ENCODE measurements at places on chromosomes 11 and 22.

- no peak for DNase-seq
Measured at GRCh38 chr11:121626507-121626875, 173.7 kb upstream of the SORL1-AS1 start.

GRCh38 chr11:122108192-122108799 is 7.7 kb downstream of the BLID start:
- DNase-seq, result no peak

DNA sequence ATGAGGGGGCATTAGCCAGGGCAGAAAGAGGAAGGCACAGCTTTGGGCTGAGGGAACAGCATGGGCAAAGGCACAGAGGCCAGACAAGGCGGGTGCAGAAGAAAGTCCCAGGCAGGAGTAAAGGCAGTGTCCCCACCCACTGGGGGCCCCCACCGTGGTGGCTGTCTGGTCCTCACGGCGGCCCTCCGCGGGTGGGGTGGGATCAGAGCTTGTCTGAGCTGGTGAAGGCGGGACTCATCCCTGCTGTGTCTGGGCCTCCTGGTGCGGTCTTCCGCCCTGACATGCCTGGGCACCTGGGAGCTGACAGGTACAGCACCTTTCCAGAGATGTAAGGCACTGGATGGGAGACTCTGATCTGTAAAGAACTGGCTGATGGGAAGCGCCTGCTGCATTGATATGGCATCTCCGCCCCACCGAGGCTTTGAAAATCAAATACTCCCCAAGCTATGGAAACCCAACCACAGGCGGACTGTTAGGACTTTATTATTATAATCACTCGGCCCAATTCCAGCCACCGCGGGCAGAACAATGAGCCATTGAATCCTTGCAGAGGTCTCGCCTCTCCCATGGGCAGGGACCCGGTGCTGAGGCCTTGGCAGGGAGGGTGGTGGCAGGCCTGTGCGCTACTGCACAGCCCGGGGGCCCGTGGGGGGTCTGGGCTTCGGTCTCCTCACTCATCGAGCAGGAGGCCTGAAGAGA is 14.2 kb upstream of the GNB1L start:
- no peak for DNase-seq

DNA sequence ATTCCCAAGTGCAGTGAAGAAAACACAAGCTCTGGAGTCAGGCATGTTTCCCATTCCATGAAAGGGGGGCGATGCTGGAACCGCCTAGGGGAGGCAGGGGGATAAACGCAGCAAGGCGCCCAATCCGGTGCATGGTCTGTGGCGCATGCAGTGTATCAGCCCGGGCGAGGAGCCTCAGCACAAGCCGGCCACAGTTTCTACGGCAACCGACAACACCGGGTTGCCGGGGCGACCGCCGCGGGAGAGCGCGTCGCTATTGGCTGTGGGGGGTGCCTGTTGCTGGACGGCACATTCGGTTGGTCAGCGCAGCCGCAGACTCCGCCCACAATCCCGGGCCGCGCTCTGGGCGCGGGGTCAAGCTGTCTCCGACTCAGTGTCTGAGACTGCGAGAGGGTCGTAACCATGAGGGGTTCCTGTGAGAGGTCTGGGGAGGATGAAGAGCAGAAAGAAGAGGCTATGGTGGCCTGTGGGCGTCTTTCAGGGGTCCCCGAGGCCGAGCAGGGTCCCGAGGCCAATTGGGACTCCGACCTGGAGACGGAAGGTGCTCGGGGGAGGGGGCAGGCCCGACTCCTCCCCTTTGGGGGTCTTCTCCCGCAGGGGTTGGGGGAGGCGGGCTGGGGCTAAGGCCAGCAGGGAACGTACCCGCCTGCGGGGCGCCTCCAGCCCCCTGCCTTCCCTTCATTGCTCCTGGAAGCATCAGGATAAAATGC is at the start of gene LRRC74B:
TSS of gene LRRC74B (plus strand) at position 362 of the 710 bp plus-strand sequence. CDS start at position 403, 41 bp downstream.
- DNase-seq, result peak; percentile 87

DNA sequence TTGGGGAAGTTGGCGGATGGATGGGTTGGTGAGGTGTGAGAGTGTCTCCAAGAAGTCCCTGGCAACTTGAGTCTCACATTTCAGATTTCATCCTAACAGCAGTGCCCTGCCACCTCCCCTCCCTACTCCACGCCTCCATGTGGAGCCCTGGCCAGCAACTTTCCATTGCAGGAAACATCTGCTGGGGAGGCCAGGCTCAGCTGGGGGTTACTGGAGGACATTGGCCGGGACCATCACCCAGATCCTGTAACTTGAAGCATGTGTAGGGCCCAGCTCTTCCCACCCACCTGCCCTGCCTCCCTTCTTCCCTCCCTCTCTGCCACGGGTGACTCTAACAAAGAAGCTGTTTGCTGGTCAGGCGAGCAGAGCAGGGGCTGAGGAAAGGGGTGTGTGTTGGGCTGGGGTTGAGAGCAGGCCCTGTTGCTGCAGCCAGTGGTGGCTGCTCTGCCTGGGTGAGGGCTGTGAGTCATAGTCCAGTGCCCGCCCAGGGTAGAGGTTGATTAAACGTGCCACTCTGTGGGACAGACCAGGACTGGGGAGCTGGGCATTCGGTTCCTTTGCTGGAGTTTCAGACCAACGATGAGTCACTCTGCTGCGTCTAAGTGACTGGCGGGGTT is 64.0 kb downstream of the SCN3B start:
- no peak for DNase-seq

DNA sequence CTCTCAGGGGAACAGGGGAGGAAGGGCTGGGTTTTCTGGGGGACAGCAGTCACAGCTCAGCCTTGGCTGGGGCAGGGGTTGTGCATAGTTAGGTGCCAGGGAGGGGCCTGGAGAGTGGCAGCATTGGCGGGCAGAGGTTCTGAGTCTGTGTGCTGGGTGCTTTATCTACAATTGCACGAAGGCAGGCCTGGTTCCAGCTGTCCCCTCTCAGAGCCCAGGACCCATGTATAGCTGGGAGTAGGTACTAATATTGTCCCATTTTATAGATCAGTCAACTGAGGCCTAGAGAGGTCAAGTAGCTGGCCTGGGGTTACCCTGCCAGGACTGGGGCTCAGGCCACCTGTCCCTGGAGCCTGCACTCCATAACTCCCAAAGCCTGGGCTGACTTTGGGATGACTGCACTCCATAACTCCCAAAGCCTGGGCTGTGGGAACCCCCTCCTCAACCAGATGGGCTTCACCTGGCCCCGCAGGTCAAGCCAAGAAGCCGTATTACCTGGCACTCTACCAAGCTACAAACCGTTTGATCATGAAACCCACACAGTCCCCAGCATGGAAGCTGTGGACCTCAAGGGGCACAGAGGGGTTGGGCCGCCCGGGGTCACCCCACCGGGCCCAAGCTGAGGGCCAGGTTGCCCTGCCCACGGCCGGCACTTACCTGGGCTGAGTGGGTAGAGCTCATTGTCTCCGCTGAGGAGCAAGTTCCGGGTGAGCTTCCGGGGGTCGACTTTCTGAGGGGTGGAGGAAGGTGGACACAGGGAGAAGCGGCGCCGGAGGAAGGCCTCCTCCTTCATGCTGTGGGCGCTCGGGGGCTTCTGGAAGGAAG is 36.5 kb downstream of the OSBPL5 start:
- no peak for DNase-seq
